Activated CD4-positive, alpha-beta T cell treated with anti-CD3 and anti-CD28 coated beads, Interleukin-2, amount 50 U/mL, for 1 hour (primary cell): ENCODE measurements at places on chromosomes 16 and 17.

- DNase-seq: no peak
Observed at GRCh38 chr17:10681866-10682446, 15.4 kb downstream of the SCO1 start.

- DNase-seq: no peak
Observed at GRCh38 chr17:1959871-1960544, 65.1 kb downstream of the RTN4RL1 start.

GRCh38 chr16:8962393-8963009, 1.2 kb downstream of the USP7 start:
- DNase-seq: peak; percentile 52

GRCh38 chr16:10640934-10641333, 53.8 kb downstream of the TEKT5 start:
- DNase-seq: no peak
